ENCODE measurements at places on chromosomes 6 and 20.

DNA sequence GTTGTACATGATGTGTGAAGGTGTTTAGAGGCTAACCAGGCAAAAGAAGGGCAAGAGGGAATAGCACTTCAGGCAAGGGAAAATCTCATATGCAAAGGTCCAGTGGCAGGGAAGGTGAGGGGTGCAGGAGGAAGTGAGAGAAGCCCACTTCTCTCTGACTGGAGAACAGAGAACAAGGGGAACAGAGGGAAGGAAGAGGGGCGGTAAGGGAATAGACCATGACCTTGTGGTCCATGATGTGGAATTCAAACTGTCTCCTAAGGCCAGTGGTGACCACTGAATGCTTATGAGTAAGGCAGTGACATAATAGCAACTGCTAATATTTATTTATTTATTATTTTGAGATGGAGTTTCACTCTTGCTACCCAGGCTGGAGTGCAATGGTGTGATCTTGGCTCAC, 20.6 kb upstream of the SLC9A8 start:
- no peak for DNase-seq

DNA sequence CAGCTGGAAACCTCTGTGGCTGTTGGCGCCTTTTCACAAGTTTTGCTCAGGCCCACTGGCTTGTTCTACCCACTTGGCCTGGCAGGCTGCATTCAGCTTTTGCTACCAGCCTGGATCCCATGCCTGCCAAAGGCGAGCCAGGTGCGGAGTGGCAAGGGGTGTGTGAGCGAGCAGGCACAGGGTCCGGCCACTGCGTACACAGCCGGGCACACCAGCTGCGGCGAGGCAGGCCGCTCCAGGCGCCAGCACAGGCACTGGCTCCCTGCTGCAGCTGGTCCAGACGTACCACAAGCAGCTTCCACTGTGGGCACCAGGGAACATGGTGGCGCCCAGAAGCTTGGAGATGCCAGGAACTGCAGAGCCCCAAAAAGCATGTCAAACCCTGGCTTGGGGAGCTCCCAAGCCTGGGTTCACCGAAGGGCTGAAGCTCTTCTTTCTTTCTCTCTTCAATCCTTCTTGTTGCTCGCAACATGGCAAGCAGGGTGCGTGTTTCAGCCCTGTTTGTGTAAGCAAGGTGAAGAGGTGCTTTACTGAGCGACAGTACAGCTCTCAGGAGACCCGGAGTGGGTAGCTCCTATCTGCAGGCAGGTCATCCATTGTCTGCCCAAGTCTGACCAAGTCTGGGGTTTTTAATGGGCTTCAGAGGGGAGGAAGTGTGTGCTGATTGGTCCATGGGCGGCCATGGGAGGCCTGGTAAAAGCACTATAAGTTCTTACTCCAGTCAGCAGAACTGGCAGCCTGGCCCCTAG, 32.6 kb upstream of the GRM4 start:
- no peak for DNase-seq

GRCh38 chr6:157091243-157091642, 232.1 kb downstream of the TMEM242 start:
- DNase-seq: no peak

GRCh38 chr20:33433465-33434234, 9.9 kb downstream of the SNTA1 start:
- no peak for DNase-seq

- no peak for DNase-seq
These were observed 39.8 kb downstream of the ADTRP start for GRCh38 chr6:11738661-11739375.

DNA sequence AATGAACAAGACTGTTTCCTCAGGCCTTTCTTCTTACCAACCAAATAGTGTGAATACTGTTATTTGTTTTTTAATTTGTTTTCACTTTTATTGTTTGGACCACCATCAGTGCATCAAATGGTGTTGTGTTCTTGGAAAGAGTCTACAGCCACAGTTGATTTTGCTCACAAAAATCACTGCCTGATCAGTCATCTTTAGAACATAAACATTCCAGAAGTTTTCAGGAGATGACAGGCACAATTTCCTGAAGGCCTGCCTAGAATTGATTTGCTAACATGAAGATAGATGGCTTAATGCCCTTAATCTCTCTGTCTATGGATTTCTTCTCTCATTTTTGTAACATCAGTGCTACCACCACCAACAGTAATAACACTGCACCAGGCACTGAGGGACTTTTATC, 13.5 kb downstream of the IL22RA2 start:
- DNase-seq: no peak

DNA sequence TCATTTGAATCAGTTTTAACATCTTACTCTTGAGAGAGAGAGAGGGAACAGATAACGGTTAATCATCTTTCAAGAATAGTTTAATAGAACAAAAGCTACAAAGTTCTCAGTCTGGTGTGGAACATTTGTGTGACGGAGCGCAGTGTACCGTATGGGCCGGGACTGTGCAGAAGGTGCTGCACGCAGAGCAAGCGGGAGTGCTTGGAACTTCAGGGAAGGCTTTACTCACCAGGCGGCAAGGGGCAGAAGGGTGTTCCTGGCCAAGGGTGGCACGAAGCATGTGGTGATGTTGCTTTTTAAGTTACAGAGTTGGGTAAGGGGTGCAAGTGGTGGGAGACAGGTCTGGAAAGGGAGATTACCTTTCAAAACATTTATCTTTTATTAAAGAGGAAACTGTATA, 95.7 kb downstream of the TULP4 start:
- no peak for DNase-seq

GRCh38 chr6:46015119-46015968, at the start of gene CLIC5:
TSS of gene CLIC5 (minus strand) at chr6:46015860. CDS start at chr6:46015542, 318 bp downstream.
- DNase-seq: no peak

- DNase-seq: no peak
These were observed 55.6 kb downstream of the EZR start for GRCh38 chr6:158763434-158764182.

DNA sequence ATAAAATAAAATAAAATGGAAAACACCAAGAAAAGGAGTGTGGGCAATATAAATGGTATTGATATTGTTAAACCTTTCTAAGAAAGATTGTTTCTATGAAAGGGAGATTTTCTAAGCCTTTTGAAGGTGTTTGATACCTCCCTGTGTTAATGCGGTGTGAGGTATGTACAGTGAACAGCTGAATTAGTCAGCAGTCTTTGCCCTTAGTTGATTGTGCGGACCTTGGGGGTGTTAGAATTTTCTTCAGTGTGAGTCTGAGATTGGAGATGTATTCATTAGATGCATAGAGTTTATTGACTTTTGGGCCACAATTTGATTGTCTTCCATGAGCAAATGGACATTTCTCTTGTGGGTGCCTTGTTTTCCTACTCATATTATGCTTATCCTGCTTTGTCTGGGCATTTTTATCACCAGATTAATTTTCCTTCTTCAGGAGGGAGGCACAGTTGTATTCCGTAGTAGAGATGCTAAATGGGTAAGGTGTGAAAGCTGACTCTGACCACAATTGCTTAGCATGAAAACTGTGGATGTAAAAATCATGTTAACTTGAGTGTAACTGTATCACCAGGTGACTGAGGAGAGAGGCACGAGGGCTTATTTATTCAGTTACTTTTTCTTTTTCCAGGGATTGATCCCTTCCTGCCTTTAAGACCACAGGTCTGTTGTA, 42.2 kb downstream of the CDYL start:
- no peak for DNase-seq

All from NCI-H524 treated with DMSO at 0.1 percent for 48 hours (cell line).